Activated B cell treated with CpG ODN at 0.5 μM for 24 hours (primary cell): ENCODE measurements at places on chromosomes 3 and 15. TPM values are rescaled to one million over a fixed set of nuclear protein-coding genes. Genes with fewer than 3 reads are reported as not detected.

The ARPP21 gene
- not detected in 2 replicates for total RNA-seq

The GOLGA6L7 gene
- not detected in 2 replicates for total RNA-seq

DNA sequence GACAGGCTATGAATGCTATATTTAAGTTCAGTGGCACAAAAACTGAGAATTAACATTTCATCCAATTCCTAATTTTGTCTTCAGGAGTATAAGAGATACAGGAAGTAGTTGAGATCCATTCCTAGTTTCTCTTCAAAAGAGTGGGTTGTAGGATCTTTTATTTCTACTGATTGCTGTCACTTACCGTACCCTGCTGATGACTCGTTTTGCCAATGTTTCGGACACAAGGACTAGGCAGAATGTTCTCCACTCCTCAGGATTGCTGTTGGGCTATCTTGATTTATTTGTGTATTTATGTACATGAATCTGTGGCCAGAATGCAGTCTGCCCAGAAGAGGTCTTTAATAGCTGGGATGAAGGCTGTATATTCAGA lies 11.9 kb downstream of the ARL8B start:
- DNase-seq = no peak

GRCh38 chr3:141981084-141981483 lies 104.6 kb downstream of the ATP1B3 start:
- DNase-seq = no peak

DNA sequence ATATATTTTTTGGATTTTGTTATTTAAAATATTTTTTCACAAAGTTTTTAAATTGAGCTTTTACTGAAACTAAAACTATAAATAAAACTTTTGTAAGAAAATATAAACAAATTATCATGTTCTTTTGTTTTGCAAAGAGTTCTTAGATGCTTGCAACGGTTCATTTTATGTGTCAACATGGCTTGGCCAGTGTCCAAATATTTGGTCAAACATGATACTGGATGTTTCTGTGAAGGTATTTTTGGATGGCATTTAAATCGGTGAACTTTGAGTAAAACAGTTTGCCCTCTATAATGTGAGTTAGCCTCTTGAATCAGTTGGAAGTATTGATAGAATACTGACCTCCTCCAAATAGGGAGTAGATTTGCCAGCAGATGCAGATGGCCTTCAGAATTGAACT lies 612.6 kb upstream of the NECTIN3 start:
- no peak for DNase-seq

The ERC2 gene
- not detected in 2 replicates for total RNA-seq

- no peak for DNase-seq
Measured at GRCh38 chr3:95522449-95522848, 1291.9 kb upstream of the EPHA6 start.

DNA sequence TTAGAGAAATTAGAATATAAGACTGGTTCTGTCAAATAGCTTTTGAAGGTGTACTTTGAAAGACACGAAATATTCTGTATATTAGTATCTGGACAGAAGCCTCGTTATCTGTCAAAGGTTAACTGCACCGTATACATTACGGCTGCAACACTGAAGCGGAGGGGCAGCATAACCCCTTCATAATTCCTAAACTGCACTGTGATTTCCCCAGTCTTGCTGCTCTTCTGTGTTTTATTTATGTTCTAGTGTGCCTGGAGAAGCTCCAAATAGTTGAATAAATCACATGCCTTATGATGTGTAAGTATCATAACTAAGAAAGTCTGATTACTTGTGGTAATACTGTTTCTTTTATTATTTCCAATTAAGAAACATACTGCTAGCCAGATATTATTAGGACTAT lies 285.7 kb upstream of the ROBO2 start:
- DNase-seq = no peak

GRCh38 chr3:196634829-196635228 lies 4.7 kb upstream of the NRROS start:
- DNase-seq = no peak

GRCh38 chr3:22988566-22988965 lies 214.6 kb upstream of the UBE2E2 start:
- DNase-seq = no peak

DNA sequence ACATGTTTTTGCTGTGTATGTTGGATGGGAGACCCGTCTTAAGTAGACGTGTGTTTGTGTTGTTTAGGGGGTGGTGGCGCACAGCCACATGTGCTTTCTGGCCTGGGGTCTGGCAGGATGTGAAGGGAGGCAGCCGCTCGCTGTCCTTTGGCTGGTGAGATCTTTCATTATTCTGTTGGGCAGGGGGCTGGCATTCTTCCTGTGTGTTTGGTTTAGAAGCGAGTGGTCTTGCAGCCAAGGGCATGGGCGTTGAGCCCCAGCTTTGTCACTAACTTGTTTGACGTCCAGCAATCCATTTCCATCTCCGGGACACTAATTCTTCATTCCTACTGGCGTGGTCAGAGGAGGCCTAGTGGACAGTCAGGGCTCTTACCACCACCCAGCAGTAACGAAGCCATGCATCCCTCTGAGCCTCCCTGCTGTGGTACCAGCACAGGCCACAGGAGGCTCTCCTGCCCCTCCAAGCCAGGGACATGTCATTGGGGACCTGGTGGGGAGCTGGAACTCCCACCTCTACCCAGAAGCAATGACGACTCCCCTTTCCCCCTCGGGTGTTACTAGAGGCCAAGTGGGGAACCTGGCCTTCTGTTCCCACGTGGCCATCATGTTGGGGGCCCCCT lies 10.7 kb downstream of the THSD4 start:
- DNase-seq = no peak

DNA sequence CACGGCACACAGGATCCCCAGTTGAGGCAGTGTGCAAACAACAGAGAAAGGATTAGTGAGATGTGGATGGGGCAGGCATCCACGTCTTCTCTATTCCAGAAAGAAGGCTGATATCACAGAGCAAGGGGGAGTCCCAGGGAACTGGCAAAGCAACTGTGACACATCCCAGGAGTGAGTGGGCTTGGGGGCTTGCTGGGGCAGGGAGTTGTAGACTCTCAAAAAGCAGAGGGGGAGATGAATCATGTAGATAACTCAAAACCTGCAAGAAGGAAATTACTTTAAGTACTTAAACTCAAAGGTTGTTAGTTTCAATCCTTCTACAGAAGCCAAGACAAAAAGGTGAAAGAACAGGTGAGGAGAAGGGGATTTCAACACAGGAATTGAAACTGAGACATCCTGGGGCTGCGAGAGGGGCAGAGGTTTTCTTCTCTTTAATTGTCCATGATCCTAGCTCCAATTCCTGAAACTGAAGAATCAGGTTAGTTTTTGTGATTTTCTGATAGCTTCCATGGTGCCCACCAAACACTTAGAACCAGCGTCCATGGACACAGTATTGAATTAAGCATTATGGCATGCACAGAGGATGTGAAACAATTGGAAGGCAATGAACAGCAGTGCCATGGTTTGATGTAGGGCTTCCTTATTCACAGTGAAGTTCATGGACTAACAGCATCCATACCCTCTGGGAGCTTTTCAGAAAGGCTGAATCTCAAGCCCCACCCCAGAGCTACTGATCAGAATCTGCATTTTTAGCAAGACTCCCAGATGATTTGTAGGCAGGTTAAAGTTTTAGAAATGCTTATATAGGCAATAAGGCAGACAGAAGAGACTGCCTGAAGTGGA lies 52.0 kb downstream of the CCR3 start:
- DNase-seq = no peak

DNA sequence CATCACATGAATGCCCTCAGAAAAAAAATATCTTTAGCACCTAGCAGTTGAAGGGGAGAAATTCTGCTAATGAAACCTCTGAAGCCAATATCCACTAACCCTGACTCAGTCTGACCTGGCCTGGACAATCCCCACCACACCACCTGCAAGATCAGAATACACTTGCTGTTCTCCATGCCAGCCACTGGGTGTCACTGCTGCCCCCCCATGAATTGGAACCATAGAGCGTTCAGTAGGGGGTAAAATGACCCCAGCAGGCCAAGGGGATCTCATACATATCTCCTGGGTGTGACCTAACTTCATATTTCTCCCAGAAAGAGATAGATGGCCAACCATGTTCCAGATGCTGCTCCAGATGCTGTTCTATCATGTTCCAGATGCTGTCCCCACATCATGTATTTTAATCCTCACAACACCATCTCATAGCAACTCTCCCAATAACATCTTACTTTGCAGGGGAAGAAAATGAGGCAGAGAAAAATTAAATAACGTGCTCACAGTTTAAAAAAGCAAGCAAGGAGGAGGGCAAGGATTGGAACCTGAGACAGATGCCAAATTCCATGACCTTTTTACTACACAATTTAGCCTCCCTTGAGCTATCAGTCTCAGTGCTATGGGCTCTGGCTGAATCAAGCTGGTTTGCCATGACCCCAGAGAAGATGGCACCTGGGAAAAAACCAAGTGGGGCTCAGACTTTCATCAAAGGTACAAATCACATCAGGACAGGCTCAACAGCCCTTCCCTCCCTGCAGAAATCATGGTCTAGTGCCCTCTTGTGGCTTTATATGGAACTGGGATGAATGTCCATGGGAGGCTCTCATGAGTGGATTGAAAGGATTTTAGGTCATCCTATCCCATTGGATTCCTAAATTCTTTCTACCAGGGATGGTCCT lies 12.4 kb downstream of the NTRK3 start:
- DNase-seq = no peak

The GP5 gene
- 0.18 and 0.22 TPM in 2 replicates for total RNA-seq

DNA sequence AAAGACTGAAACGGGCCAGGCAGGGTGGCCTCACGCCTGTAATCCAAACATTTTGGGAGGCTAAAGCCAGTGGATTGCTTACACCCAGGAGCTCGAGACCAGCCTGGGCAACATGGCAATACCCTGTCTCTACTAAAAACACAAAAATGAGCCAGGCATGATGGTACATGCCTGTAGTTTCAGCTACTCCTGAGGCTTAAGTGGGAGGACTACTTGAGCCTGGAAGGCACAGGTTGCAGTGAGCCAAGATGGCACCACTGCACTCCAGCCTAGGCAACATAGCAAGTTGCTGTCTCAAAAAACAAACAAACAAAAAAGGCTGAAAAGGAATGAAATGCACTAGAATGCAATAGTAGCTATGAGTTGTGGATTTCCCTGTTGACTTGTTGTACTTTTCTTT lies 94.7 kb downstream of the STAG1 start:
- DNase-seq = no peak

- DNase-seq = no peak
Measured at GRCh38 chr3:4406746-4407568, 60.1 kb downstream of the SUMF1 start.

DNA sequence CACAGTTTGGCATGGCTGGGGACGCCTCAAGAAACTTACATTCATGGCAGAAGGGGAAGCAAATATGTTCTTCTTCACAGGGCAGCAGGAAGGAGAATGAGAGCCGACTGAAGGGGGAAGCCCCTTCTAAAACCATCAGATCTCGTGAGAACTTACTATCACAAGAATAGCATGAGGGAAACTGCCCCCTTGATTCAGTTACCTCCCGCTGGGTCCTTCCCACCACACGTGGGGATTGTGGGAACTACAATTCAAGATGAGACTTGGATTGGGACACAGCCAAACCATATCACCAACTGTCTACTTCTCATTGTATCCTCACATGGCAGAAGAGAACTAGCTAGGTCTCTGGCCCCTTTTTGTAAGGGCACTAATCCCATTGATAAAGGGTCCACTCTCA lies 30.5 kb downstream of the CCDC32 start:
- DNase-seq = no peak

DNA sequence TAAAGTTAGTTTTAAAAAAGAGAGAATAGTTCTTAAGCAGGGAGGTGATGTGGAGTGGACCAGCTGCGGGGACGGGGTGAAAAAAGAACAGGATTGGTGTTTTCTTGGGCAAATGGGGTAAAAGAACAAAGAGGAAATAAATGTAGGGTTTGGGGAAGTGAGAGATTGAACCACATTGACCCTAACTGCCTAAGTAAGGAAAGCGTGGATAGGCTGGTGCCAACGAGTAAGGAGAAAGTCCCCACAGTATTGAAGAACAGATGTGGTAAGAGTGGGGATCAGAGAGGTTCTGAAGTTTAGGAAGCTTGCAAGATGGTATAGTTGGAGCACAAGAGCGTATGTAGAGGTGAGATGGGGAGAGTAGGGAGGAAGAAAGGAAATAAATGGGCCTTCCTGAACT lies 17.0 kb downstream of the IREB2 start:
- no peak for DNase-seq

DNA sequence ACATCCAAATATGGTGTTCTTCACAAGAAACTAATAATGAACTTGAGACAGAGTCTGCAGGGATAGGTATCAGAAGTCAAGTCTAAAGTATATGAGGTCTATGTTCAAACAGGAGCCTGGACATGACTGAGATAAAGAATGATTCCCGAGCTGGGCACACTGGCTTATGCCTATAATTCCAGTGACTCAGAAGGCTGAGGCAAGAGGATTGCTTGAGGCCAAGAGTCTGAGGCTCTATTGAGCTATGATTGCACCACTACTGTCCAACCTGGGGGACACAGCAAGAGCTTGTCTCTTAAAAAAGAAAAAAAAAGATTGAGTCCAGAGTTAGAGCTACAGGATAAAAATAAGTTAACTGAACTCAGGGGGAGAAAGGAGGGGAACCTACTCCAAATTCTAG lies 246.5 kb downstream of the LRRN1 start:
- no peak for DNase-seq

The ADAMTSL3 gene
- not detected in 2 replicates for total RNA-seq

- no peak for DNase-seq
Measured at GRCh38 chr3:64796607-64797399, 109.0 kb upstream of the ADAMTS9 start.
